Osteocyte (in vitro differentiated cells): ENCODE measurements at places on chromosomes 2 and 18. TPM values are rescaled to one million over a fixed set of nuclear protein-coding genes. Genes with fewer than 3 reads are reported as not detected.

Gene CPLX4
- total RNA-seq = not detected in 2 replicates

Gene REG3A
- total RNA-seq = not detected in 2 replicates

Gene DYNAP
- not detected in 2 replicates for total RNA-seq

Gene RAB6C
- total RNA-seq = not detected in 2 replicates

GRCh38 chr2:170267071-170267470, 89.1 kb downstream of the MYO3B start:
- H3K4me3 ChIP-seq = no peak overlapping the region
- H3K4me1 ChIP-seq = no peaks in the 10 kb centered on the region
- no peak for DNase-seq
- peaks cover 15% of the 10 kb centered on the region for H3K27me3 ChIP-seq

DNA sequence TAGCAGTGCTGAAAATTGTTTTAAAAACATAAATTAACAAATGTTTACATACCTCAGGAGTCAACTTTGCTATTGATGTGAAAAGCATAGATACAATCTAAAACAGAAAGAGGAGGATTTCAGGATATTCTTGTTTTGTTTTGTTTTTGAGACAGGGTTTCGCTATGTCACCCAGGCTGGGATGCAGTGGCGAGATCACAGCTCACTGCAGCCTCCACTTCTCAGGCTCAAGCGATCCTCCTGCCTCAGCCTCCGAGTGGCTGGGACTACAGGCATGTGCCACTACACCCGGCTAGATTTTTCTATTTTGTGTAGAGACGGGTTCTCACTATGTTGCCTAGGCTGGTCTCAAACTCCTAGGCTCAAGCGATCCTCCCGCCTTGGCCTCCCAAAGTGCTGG, 60.6 kb downstream of the C2orf74 start:
- no peaks in the 10 kb centered on the region for H3K27me3 ChIP-seq
- H3K4me1 ChIP-seq = peaks cover 34% of the 10 kb centered on the region
- no peak overlapping the region for H3K27ac ChIP-seq
- no peak for DNase-seq

DNA sequence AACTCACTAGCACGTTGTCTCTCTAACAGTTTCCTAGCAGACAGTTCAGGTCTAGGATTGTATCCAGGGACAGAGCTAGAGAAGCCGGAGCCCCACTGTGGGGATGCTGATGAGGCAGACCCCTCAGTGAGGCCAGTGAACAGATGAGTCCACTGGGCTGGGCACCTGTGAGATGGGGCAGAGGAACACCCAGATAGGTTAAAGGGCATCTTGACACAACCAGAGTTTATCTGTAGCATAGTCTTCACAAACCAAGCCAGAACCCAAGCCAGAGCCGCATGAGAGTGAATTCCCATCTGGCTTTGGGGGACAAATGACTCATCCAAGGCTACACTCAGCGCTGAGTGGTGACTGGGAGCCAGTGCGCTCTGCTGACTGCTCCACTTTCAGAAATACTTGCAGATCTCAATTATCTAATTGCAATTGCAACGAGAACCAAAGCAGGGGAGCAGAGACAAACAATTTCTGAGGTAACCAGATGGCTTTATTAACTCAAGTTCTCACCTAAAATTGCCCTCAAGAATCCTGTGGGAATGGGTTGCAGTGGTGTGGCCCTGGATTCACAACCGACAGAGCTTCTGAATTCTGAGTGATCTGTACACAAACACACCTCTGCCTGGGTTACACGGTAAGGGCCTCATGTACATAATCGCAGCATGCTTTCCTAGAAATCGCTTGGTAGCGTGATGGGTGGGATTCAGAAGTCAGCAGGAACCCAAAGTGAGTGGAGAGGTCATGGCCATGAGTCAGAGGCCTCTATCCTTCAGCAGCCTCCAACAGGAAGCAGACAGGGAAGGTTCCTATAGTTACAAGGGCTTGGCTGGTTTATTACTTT, 48.7 kb upstream of the MSH2 start:
- peaks cover 24% of the 10 kb centered on the region for H3K4me1 ChIP-seq
- peak overlapping the region; percentile 31 for H3K27ac ChIP-seq
- no peak for DNase-seq
- H3K27me3 ChIP-seq = no peaks in the 10 kb centered on the region
- H3K4me3 ChIP-seq = no peak overlapping the region
- no peaks in the 10 kb centered on the region for H3K36me3 ChIP-seq

DNA sequence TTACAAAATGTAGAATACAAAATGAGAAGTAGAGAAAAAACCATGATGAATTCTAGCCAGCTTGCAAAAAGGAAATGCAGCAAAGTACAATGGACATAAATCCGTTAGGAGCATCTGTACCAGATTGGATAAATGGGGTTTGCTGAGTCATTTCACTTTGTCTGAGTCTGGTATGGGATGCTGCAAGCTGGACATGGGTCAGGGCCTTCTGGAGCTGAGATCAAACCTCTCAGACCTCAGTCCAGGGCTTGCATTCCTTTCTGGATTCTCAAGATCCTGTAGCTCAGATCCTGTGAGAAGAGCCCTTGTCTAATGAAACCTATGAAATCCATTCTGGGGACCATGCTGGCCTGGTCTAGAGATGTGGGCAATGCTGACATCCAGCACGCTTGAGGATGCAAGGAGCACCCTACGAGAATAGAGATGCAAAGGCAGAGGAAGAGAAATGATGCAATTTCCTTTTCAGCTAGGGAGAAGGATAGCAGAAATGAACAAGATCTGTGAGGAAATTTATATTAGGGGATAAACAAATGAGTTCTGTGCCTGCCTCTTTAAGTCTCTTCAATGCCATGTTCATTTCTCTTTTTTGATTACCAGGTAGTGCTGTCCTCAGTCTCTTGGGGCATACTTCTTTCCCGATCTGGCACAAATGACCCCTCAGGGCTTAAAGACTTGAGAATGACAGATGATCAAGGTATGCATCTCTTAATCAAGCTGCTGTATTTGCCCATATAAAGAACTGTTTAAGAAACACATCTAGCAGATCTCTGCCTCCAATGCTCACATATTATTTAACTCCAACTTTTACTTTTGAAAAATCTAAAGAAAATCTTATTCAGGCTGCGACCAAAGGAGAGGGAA, 230.4 kb downstream of the MEIS1 start:
- H3K27ac ChIP-seq = no peak overlapping the region
- no peak for DNase-seq
- peaks cover 20% of the 10 kb centered on the region for H3K27me3 ChIP-seq
- no peaks in the 10 kb centered on the region for H3K36me3 ChIP-seq

- no peak for DNase-seq
- H3K4me1 ChIP-seq = no peaks in the 10 kb centered on the region
- no peaks in the 10 kb centered on the region for H3K27me3 ChIP-seq
- H3K27ac ChIP-seq = no peak overlapping the region
Observed at GRCh38 chr2:23002234-23002633, 382.7 kb upstream of the KLHL29 start.

DNA sequence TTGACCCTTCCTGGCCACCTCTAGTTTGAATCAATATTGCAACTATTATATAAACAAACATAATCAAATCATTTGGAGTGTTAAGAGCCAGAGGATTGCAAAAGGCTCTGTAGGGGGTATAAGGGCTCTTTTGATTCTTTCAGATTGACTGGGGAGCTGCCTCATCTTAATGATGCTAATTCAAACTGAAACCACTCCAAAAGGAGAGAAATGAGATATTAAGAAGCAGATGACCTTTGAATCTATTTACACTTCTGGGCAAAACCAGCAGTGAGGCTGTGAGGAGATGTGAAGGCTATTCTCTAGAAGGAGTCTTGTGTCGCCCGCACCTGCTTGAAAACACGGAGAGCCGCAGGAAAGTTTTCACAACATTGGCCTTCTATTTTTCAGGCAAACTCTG, 311.2 kb upstream of the CRIM1 start:
- H3K27ac ChIP-seq = no peak overlapping the region
- H3K4me1 ChIP-seq = no peaks in the 10 kb centered on the region
- no peaks in the 10 kb centered on the region for H3K36me3 ChIP-seq
- H3K27me3 ChIP-seq = peaks cover 23% of the 10 kb centered on the region
- no peak overlapping the region for H3K4me3 ChIP-seq

DNA sequence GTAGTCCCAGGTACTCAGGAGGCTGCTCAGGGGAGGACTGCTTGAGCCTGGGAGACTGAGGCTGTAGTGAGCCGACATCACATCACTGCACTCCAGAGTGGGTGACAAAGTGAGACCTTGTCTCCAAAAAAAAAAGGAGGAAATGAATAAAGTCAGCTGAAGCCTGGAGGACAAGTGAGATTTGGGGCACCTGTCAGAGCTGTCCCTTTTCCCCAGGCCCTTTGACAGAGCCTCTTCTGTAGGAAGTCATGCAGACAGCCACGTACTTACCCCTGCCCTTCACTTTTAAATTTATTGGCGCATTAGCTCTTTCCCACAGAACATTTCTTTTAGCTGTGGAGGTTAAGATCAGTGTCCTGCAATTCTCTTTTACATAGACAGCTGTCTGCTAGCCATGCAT, 151.0 kb upstream of the DNMT3A start:
- H3K4me3 ChIP-seq = no peak overlapping the region
- H3K36me3 ChIP-seq = no peaks in the 10 kb centered on the region
- peaks cover 22% of the 10 kb centered on the region for H3K4me1 ChIP-seq
- DNase-seq = no peak

- DNase-seq = no peak
- H3K4me1 ChIP-seq = peaks cover 18% of the 10 kb centered on the region
- H3K4me3 ChIP-seq = no peak overlapping the region
- no peaks in the 10 kb centered on the region for H3K27me3 ChIP-seq
- no peaks in the 10 kb centered on the region for H3K36me3 ChIP-seq
Observed at GRCh38 chr2:15751477-15751876, 159.8 kb downstream of the DDX1 start.

GRCh38 chr2:61456070-61456745, 14.7 kb downstream of the USP34 start:
- peaks cover 2% of the 10 kb centered on the region for H3K36me3 ChIP-seq
- H3K4me3 ChIP-seq = no peak overlapping the region
- DNase-seq = no peak

GRCh38 chr2:238155051-238155760, 3.6 kb upstream of the ERFE start:
- no peak overlapping the region for H3K4me3 ChIP-seq
- no peaks in the 10 kb centered on the region for H3K27me3 ChIP-seq
- H3K4me1 ChIP-seq = peaks cover 9% of the 10 kb centered on the region
- H3K27ac ChIP-seq = no peak overlapping the region
- no peak for DNase-seq
- no peaks in the 10 kb centered on the region for H3K36me3 ChIP-seq

DNA sequence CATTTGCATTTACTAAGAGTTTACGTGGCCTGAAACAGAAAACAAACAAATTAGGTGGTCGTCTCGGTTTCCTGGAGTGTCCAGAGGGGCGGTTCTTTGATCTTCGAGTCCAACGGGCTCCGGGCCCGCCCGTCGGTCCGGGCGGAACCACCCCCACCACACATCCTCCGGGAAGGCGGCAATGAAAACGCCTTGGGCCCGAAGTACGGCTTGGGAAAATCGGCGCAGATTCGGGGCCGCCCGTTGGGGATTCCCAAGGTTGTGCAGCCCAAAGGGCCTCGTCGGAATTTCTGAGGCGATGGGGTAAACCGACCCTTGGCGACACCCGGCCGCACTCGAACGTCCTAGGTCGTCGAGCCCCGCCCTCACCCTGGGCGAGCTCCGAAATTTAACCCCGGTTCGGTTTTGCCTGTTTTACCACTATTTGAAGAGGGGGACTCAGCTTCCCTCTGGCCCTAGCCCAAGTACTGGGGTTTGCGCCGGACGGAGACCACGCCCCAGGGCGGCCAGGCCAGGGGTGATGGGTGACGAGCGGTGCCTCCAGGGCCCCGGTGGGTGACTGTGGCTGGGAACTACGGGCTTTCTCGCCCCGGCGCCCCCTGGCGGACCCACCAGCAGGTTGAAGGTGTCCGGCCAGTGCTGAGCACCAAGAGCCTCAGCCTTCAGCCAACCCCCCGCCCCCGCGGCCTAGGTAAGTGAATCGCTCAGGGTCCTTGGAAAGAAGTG, 1.9 kb upstream of the CFAP53 start:
- H3K27me3 ChIP-seq = no peaks in the 10 kb centered on the region
- peaks cover 12% of the 10 kb centered on the region for H3K4me1 ChIP-seq
- no peak for DNase-seq
- no peak overlapping the region for H3K27ac ChIP-seq

GRCh38 chr2:174450021-174450816, 36.6 kb downstream of the GPR155 start:
- peaks cover 4% of the 10 kb centered on the region for H3K36me3 ChIP-seq
- H3K4me1 ChIP-seq = peaks cover 3% of the 10 kb centered on the region
- DNase-seq = no peak
- H3K4me3 ChIP-seq = no peak overlapping the region
- no peaks in the 10 kb centered on the region for H3K27me3 ChIP-seq
- no peak overlapping the region for H3K27ac ChIP-seq

- H3K4me3 ChIP-seq = peak overlapping the region; percentile 27
- no peaks in the 10 kb centered on the region for H3K27me3 ChIP-seq
- H3K27ac ChIP-seq = peak overlapping the region; percentile 41
- peaks cover 37% of the 10 kb centered on the region for H3K4me1 ChIP-seq
- H3K36me3 ChIP-seq = no peaks in the 10 kb centered on the region
Observed at GRCh38 chr2:191675807-191676721, 1.9 kb upstream of the NABP1 start.

DNA sequence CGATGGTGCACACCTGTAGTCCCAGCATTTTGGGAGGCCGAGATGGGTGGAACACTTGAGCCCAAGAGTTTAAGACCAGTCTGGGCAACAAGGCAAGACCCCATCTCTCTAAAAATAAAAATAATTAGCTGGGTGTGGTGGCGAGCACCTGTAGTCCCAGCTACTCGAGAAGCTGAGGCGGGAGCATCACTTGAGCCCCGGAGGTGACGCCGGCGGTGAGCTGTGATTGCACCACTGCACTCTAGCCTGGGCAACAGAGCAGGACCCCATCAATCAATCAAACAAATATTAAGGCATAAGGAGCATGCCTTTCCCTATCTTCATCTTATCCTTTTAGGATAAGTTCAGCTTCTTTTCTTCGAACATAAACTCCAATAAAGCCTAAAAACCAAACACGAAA, 1.1 kb downstream of the WDSUB1 start:
- peak overlapping the region; percentile 85 for H3K4me3 ChIP-seq
- no peak for DNase-seq
- H3K36me3 ChIP-seq = peaks cover 7% of the 10 kb centered on the region
- peak overlapping the region; percentile 89 for H3K27ac ChIP-seq
- peaks cover 43% of the 10 kb centered on the region for H3K4me1 ChIP-seq

GRCh38 chr18:13412901-13413300, 194.3 kb downstream of the LDLRAD4 start:
- DNase-seq = no peak
- H3K4me1 ChIP-seq = no peaks in the 10 kb centered on the region
- H3K27me3 ChIP-seq = no peaks in the 10 kb centered on the region
- H3K27ac ChIP-seq = no peak overlapping the region
- H3K4me3 ChIP-seq = no peak overlapping the region

- H3K4me3 ChIP-seq = no peak overlapping the region
- H3K4me1 ChIP-seq = no peaks in the 10 kb centered on the region
- H3K27ac ChIP-seq = no peak overlapping the region
- no peaks in the 10 kb centered on the region for H3K36me3 ChIP-seq
- no peak for DNase-seq
- H3K27me3 ChIP-seq = no peaks in the 10 kb centered on the region
Observed at GRCh38 chr18:78295262-78295661, 684.4 kb upstream of the SALL3 start.

- H3K27me3 ChIP-seq = no peaks in the 10 kb centered on the region
- peaks cover 66% of the 10 kb centered on the region for H3K4me1 ChIP-seq
- H3K4me3 ChIP-seq = no peak overlapping the region
Observed at GRCh38 chr2:217664761-217665160, 338.0 kb downstream of the TNS1 start.
